ENCODE measurements at places on chromosomes 16 and 17.

DNA sequence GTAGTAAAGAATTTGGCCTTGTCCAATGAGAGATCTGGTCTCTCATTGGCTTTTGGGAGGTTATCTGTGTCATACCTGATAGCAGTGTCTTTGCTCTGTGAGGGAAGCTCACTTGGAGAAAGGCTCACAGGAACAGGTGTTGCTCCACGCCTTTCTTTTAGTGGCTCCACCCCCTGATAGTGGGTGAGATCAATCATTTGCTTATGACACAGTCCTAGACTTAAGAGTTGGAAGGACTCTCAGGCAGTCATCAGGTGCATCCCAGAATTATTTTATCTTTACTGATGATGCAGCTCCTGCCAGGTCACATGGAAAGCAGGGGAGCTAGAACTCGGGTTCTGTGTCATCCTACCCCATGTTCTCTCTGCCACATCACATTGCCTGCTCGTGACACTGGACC, 59.3 kb downstream of the CENPV start:
- no peak for DNase-seq

- no peak for DNase-seq
These were observed 154.2 kb downstream of the PITPNC1 start for GRCh38 chr17:67531291-67531690.

- DNase-seq, result no peak
These were observed 6.6 kb downstream of the ZDHHC7 start for GRCh38 chr16:85004587-85005205.

DNA sequence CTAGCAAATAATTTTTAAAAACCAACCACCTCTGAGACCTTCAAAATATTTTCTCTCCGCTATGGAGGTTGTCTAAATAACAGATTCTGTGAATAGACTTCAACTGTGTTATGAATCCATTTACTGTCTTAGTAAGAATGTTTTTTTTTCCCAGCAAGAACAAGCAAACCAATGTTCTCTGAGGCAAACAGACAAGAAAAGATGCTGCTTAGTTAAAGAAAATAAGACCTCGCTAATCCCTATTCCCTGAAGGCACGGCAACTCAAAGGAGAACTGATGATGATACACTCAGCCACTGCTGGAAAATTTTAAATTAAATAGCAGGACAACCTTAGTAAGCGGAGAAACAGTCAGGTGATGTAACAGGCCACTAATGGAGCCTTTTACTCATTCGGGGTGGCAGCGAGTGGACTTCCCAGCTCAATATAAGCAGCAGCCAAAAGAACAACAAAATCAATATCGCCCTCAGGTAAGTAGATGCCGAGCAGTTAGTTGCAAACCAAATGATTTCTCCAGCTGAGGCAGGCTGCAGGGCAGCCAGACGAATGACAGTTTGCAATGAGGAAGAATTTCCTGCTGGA, 81.8 kb downstream of the CPPED1 start:
- DNase-seq, result no peak

GRCh38 chr17:44353672-44354331, 8.7 kb downstream of the GRN start:
- DNase-seq, result no peak

DNA sequence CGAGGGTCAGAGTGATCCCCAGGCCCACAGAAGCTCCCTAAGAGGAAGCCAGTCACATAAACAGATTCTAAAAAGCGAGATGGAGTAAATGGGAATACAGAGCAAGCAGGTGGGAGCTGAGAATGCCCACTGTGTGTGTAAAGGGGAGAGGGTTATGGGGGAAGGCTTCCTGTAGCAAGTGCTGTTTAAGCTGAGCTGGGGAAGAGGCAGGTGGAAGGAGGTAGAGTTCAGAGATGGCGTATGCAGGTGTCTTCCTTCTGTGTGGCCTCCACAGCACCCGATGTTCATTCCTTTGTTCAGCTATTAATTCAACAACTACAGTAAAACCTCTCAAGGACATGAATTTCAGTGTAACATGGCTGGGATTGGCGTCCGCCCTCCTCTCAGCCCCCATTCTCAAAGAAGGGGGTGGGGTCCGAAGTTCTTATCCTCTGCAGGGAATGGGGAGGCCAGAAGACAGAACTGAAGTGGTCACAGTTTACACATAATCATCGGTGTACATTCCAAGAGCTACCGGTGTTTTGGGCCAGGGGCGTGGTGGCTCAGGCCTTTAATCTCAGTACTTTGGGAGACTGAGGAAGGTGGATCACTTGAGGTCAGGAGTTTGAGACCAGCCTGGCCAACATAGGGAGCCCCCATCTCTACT, 1.8 kb downstream of the EEF2K start:
- no peak for DNase-seq
